Left ventricle myocardium superior (tissue), 1 donor: ENCODE measurements at places on chromosomes 7 and 10. TPM values are rescaled to one million over a fixed set of nuclear protein-coding genes. Genes with fewer than 3 reads are reported as not detected.

Gene FLNC
- total RNA-seq = 591 TPM

Gene PTPN20
- total RNA-seq = 15.7 TPM

Gene PVRIG
- total RNA-seq = not detected

Gene STAG3
- total RNA-seq = 0.74 TPM

Gene SPAG6
- total RNA-seq = not detected
